CD4-positive, alpha-beta T cell treated with Interleukin-10 for 1 hour (primary cell): ENCODE measurements at places on chromosomes 6 and 20.

GRCh38 chr20:53827292-53828087 is 233.9 kb upstream of the ZNF217 start:
- no peak for DNase-seq

DNA sequence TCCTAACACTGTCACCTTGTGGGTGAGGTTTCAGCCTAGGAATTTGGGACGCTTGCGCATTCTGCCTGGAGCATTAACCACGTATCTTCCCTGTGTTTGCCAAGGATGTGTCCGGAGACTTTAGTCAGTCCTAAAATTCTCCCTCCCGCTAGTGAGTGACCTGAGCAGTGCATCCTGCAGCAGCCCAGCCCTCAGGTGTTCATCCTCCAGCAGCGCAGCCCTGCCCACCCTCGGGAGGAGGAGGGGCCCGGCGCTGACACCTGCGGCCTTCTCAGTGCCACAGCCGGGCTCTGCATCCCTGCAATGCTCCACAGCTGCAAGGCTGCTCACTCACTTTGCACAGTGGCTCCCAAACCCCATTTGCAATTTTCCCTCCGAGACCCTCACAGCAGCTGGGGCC is 79.5 kb downstream of the ERMARD start:
- DNase-seq: no peak

DNA sequence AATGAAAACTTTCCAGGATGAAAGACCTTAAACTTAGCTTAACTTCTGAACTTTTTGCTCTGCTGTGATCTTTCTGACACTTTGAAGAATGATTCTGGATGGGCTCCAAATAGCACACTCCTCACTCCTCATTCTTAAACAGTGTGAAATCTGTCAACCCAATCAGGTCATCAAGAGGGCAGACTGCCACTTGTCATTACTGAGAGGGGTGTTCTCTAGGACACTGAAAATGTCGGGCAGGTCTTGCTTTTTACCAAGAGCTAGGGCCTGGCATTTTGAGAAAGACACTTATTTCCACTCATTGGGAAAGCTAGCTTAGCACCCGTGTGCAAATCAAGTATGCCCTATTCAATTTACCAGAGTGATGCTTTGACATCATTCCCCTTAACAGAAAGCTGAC is 122.2 kb downstream of the MTFR2 start:
- DNase-seq: no peak

DNA sequence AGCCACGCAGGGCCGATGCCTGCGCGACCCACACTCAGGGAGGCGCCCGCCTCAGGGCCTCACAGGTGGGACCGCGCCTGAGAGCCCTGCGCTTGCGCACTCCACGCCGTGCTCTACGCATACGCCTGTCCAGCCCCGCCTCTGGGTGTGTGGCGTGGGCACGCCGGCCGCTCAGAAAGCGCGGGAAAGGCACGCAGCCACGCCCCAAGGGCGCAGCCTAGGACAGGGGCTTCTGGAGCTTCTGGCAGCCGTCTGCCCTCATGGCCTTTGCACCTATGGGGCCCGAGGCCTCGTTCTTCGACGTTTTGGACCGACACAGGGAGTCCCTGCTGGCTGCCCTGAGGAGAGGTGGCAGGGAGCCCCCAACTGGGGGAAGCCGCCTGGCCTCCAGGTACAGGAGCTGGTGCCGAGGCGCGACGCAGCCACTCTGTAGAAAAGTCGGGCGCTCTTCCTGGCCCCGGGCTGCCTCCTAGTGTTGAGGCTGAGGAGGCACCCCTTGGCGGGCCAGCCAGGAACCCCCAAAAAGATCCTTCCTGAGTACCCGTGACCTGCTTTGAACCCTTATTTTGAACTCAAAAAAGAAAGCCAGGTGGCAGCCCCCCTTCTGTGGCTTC is at the start of gene SPO11:
Gene SPO11 (plus strand): TSS at position 196 of the 614 bp plus-strand sequence. CDS start 65 bp downstream, at position 261.
- DNase-seq: no peak

DNA sequence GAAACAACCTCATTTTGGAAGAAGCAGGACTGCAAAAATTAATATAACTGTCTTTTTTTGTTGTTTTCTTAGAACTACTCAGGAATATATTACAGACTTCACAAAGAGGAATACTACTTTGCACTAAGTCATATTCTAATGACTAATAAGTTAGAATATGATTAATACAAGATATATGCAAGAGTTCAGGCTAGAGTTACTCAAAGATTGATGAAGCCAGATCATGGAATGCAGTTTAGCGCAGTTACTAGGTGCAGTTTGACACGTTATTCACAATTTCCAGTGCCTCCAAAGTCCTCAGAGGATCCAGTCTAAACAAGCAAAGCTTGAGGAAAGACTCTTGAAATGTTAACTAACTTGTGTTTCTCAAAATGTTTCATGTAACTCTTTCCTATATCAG is 1.2 kb upstream of the MYCT1 start:
- DNase-seq: no peak

- DNase-seq: no peak
Measured at GRCh38 chr6:28732052-28732451, 191.7 kb downstream of the TRIM27 start.

- no peak for DNase-seq
Measured at GRCh38 chr6:52389264-52389625, 27.3 kb downstream of the PAQR8 start.

DNA sequence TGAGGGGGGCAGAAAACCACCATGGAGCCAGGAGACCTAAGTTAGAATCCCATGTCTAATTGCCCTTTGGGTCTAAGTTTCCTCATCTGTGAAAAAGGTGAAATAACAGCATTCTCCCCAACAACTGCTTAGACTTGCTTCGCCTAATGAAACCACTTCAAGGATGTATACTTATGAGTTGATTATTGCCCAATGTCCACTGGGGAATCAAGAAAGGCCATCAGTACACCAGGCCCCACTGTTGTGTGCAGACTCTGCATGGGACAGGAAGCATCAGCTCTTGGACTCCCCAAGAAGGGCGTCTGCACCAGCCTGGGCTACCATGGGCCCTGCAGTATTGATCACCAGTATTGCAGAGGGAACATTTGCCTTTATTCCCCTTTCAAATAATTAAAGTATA is 189.6 kb downstream of the MAFB start:
- DNase-seq: no peak

- DNase-seq: no peak
Measured at GRCh38 chr20:35302421-35303335, 10.5 kb upstream of the FAM83C start.

- DNase-seq: no peak
Measured at GRCh38 chr6:40352006-40352405, 235.2 kb downstream of the LRFN2 start.

- no peak for DNase-seq
Measured at GRCh38 chr20:39909447-39909846, 779.6 kb downstream of the MAFB start.

DNA sequence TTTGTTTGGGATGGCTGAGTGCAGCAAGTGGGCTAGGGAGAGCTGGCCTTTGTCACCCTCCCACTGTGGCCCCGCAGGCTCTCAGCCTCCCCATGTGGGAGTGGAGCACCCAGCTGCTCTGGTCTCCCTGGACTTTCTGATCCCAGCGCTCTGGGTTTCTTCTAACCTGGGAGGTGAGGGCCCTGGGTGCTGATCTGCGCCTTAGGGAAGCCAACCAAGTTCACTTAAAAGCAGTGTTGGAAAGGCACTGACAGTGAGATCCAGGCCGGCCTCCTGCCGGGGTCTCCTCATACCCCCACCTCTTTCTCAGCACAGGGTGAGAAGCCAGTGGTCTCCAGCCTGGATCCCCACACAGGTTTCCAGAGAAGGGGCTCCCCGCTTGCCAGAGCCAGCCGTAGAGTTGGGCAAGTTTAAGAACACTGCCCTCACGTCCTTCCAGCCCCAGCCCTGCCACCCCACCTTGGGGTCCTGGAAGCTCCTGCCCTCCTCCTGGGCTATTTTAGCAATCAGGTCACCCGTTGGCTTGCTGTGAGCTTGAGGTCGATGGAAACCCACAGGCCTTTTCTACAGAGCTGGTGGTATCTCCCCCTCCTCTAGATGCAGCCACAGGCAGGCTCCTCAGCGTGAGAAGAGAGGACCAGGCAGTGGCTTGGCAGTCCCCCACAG is 9.6 kb downstream of the C20orf203 start:
- no peak for DNase-seq

- DNase-seq: no peak
Measured at GRCh38 chr20:63093966-63094766, 87.4 kb upstream of the BHLHE23 start.

GRCh38 chr6:98581705-98582104 is 252.7 kb upstream of the POU3F2 start:
- DNase-seq: no peak

DNA sequence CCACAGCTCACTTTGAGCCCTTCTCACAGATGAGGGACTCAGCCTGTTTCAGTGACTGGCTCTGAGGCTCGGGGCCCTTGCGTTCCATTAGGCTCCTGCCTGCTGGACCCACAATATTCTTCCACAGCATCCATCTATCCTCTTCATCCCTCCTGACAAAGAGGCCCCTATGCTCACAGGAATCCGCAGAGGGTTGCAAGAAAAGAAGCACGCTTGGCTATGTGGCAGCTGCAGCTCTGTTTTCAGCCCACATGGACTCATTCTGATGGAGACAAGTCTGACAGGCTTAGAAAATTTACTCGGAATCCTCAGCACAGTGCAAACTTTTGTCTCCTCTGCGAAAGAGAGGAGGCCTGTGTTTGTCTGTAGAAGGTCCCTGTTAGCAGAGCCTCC is 207.5 kb downstream of the SYNDIG1 start:
- DNase-seq: no peak
